Left cardiac atrium (tissue), 4 donors: ENCODE measurements at places on chromosomes 1 and 21. TPM values are rescaled to one million over a fixed set of nuclear protein-coding genes. Genes with fewer than 3 reads are reported as not detected.
A peak's percentile ranks its signal among the peaks of the same experiment; 100 is the strongest.

GRCh38 chr1:117093870-117094621, 27.5 kb downstream of the TRIM45 start:
- DNase-seq, result no peak

- no peak for DNase-seq
These were observed 362.6 kb downstream of the MATN1 start for GRCh38 chr1:30360753-30361152.

Gene PROX1
- 77.9 TPM for total RNA-seq

DNA sequence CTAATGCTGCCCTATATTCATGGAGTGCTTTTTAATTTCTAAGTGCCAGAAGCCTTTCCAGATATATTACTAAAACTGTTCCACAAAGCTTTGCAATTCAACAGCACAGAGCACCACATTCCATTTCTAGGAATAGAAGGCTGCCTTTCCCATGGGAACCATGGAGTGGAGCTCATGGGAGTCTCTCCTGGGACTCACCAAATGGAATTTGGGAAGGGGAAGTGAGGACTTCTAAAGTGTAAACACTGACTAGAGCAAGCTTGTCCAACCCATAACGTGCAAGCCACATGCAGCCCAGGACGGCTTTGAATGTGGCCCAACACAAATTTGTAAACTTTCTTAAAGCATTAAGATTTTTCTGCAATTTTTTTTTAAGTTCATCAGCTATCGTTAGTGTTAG, 190.4 kb upstream of the TNR start:
- no peak for DNase-seq

Gene SEMA4A
- total RNA-seq, result 3.8 TPM

GRCh38 chr1:94783342-94784189, 36.6 kb upstream of the SLC44A3 start:
- DNase-seq, result peak; percentile 79

Gene OR14C36
- not detected for total RNA-seq

DNA sequence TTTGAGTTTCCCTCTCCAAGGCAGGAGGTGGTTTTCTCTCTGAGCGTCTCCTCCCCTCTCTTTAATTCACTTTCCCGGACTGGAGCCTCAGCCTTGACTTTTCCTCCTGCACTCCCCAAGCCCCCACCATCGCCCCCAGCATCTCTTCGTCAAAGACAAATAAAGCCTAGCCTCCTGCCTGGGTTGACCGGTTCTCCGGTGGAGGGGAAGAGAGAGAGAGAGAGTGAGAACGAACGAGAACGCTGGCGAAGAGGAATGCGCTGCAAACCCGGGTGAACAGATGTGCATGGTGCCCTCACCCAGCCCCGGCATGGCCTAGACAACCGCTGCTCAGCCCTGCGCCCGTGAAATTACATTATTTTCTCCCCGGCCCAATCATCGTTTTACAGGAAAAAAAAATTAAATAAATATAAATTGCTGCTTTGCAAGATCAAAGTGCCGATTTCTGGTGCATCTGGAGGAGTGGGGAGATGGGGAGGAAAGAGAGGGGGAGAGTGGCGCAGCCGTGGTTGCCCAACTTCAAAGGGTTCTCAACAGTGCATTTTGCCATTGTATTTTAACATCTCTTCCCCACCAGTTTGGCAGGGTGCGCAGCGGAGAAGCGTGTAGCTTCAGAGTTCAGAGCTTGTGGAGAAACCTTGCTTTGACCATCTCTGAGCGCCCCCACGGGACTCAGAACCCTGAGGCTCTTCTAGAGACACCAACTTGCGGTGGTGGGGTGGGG, 11.4 kb upstream of the TBX15 start:
- no peak for DNase-seq

Gene PROK1
- total RNA-seq, result 0.18 TPM

DNA sequence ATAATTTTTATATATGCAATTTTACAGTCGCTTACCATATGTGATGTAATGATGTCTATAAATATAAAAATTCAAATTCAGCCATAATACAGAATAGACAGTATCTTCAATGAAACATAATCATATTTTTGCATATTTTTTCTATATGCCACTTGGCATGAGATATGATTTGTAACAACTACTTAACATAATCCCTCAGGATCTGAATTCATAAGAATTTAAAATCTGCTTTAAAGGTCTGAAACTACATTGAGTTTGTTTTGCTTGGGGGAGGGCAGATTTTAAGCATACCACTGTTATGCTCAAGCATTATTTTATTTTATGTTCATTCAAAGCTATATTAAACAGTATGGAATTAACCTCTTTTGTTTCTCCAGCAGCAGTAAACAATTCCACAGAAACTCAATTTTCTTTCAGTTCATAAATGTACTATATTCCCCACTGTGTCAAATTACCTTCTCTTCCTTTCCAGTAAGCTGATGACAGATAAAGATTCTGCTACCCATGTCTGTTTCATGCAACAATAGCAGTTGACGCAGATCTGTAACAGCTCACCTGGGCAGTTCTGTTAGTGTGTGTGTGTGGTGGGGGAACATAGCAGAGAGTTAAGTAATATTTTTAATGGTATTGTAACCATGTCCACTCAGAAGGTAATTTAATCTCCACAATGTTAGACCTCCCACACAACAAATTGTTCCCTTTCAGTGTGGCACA, 224.8 kb downstream of the NTNG1 start:
- DNase-seq, result no peak

DNA sequence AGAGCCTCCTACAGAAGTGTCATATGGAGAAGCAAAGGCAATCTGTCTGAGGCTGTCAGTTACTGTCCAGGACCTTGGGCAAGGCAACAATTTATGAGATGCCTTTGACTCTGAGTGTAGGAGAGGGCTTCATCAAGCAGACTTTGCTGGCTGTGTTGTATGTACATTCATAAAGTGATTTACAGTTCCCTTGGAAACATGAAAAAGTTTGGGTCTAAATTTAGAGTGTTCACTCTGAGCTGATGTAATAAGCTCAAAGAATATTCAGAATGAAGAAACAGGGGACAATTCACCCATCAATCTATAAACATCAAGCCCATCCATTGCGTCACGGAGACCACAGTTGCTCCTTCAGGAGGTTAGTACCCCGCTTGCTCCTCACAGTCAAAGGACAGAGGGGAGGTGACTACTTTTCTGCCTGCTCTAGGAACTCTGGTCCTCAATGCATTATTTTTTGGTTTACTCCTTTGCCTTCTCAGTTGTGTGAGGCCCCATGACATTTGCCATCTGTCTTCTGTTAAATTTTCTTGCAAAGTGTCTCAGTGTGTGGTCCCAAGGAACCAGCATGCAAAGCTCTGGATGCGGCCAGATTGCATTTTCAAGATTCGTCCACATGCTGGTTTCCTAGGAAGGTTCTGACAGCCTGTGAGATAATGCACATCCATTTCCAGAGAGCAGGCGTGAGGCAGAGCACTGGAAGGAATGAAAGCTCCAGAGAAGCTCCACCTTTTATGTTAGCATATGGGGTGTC, 241.1 kb upstream of the KIAA0040 start:
- DNase-seq, result no peak
